ENCODE measurements at places on chromosomes 1 and 21.
A peak's percentile ranks its signal among the peaks of the same experiment; 100 is the strongest.

GRCh38 chr1:27330786-27331185 lies 8.8 kb downstream of the TMEM222 start:
- no peak for DNase-seq

DNA sequence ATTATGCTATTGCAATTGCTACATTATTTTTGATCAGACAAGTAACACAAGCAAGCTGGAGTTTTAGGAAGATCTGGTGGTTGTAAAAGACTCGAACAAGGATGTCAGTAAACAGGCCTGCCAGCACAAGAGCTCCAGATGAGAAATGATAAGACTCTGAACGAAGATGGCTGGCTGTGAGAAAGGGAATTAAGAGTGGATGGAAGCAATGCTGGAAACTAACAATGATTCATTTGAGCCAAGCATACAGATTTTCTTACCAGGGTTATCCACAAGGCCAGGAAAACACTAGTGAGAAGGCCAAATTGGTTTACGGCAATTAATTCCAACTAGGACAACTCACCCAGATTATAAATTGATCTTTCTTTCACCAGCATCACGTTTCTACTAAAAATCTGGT lies 54.2 kb downstream of the NRIP1 start:
- DNase-seq = no peak

GRCh38 chr1:40785446-40785845 lies 1.9 kb downstream of the KCNQ4 start:
- DNase-seq = no peak

DNA sequence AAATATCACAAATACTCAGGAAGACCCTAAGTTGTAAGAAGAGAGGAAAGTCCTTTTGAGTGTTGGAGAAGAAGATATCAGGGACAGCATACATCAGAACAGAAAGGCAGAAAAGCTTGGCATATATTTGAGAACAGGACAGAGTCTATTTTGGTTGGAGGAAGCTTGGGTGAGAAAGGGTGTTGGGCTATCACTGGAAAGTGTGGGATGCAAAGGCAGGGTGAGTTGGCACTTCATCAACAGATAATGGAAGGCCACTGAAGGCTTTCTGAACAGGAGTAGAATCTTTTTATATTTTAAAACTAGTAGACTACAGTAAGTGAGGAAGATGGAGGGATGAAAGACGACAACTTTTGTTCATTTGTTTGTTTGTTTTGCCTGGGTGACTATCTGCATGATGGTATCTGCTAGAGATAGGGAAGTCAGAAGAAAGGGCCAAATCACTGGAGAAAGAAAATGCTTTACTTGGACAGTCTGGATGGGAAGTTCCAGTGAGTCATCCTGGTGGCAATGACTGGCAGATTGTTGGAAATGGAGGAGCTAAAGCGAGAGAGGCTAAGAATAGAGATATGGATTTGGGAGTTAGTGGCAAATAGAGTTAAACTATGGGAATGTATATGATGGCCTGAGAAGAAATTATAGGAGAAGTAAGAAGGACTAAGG lies 33.7 kb upstream of the KCNA2 start:
- no peak for DNase-seq

GRCh38 chr1:211376807-211377470 lies 50.3 kb downstream of the TRAF5 start:
- no peak for DNase-seq

DNA sequence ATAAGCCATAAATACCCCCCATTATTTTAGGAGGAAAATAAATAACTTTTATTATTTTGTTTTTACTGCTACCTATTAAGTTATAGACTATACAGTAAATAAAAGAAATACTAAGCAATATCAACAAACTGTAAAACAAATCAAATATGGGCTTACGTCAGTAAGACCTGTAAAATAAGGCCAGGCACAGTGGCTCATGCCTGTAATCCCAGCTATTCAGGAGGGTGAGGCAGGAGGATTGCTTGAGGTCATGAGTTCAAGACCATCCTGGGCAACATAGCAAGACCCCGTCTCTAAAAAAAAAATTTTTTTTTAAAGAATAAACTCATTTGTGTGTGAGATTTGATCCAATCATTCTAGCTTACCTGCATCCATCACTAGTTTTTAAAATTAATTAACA lies 17.8 kb downstream of the EGLN1 start:
- no peak for DNase-seq

GRCh38 chr1:247228133-247228532 lies 27.7 kb upstream of the VN1R5 start:
- no peak for DNase-seq

DNA sequence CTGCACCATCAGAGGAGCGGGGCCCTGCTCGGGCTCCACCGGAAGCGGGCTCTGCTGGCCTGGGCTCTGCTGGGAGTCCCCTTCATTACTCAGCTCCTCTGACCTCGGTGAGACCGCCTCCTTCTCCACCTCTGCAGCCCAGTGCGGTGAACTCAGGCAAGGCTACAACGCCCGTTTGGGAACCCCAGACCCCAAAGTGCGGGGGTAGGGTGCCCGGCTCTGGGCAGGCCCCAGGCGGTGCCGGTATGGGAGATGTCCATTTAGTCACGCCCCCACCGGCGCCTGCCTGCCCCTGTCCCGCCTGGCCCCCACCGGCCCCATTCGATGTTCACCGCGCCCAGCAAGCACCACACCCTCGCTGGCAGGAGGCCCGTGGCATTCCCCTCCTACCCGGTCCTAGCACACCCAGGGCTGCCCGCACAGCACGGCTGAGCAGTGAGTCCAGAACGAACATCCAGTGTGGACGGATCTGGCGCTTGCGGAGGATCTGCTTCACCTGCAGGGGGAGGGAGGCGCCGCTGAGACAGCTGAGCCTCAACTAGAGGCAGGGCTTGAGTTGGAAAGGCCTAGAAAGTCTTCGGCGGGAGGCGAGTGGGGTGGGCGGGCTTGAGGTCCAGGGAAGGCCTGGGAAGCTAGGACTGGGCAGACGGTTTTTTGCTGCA lies 10.0 kb downstream of the MAP3K6 start:
- peak; percentile 78 for DNase-seq

GRCh38 chr1:178237121-178237520 lies 143.2 kb downstream of the RASAL2 start:
- no peak for DNase-seq

- no peak for DNase-seq
Observed at GRCh38 chr1:187655104-187655503, 826.4 kb downstream of the PLA2G4A start.

GRCh38 chr1:169390303-169390702 lies 22.3 kb downstream of the BLZF1 start:
- no peak for DNase-seq

- DNase-seq = peak; percentile 94
Observed at GRCh38 chr1:77759071-77760028, at the start of gene USP33. Gene USP33 (minus strand): TSS chr1:77759852. CDS start chr1:77741697, 18,155 bp downstream.

- no peak for DNase-seq
Observed at GRCh38 chr1:206067486-206068227, 14.7 kb downstream of the RHEX start.

DNA sequence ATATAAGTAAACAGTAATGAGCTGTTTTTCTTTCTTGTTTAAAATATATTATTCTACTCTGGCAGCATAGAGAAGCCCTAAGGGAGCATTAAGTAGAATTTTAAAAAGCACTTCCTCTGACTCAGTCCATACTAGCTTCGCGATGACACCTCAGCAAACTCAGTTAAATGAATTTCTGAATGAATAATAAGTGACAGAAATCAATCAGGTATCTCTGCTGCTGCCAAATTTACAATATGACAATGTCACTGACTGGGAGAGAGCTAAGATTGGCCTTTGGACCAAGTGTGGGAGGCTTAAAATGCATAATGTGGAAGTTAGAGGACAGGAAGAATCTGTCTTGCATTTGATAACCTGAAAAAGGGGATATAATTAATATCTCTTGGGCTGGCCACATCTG lies 296.1 kb downstream of the HHIPL2 start:
- DNase-seq = no peak

GRCh38 chr1:178506669-178507068 lies 6.2 kb upstream of the TEX35 start:
- no peak for DNase-seq

DNA sequence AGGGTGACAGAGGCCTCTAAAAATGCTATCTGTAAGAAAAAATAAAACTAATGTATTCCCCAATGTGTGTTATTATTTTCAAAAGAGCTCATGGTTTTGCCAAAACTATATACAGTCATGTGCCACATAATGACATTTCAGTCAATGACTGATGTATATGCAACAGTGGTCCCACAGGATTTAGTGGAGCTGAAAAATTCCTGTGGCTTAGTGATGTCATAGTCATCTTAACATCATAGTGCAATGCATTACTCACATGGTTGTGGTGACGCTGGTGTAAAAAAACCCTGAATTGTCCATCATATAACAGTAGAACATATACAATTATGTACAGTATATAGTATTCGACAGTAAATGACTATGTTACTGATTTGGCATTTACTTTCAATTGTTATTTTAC lies 172.4 kb downstream of the CACNA1E start:
- no peak for DNase-seq

DNA sequence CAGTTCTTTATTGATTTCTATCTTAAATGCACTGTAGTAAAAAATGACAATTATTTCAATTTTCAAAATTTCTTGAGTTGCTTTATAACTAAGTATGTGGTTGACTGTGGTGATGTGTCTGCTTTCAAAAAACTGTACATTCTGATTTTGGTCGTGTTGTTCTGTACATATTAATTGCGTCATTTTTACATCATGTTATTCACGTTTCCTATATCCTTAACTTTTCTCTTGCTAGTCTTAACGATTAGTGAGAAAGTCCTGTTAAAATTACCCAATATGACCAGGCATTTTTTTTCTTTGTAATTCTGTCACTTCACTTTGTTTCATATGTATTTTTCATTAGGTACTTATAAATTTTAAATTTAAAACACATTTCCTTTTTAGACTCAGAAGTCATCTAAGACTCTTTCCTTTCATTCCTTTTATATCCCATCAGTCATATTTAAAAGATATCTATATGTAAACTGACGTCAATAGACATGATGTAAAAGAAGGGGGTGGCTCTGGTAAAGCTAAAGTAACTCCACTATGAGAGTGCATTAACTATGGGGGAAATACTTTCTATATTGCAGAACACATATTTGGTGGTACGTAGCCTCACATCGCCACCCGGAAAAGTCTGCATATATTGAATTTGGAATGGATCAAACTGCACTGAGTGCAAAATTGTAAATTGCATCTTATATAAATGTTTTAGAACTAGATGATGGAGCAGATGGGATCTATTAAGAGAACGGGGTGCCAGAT lies 1.1 kb upstream of the COA6 start:
- peak; percentile 52 for DNase-seq

All from Karpas-422 (cell line).